ENCODE measurements at places on chromosomes 2 and 18. TPM values are rescaled to one million over a fixed set of nuclear protein-coding genes. Genes with fewer than 3 reads are reported as not detected.

- no peak for DNase-seq
These were observed 25.8 kb upstream of the NRP2 start for GRCh38 chr2:205656461-205656860.

DNA sequence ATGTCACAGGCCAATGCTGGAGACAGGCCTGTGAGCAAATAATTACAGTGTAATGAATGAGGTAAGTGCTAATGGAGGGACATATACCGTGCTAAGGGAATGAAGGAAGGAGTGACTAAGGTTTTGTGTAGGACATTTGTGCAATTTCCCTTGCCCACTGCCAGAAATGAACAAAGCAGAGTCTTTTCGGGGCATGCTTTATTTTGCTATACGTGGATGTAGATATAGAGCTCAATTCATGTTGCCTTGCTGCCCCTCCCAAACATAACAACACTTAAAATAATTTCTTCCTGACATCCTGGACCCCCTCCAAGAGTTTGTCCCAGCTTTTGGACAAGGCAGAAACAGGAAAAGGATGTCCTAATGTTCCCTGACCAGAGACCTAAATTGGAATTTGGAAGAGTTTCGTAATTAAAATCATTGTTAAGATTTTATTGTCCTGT, 23.7 kb upstream of the CD28 start:
- DNase-seq: no peak

DNA sequence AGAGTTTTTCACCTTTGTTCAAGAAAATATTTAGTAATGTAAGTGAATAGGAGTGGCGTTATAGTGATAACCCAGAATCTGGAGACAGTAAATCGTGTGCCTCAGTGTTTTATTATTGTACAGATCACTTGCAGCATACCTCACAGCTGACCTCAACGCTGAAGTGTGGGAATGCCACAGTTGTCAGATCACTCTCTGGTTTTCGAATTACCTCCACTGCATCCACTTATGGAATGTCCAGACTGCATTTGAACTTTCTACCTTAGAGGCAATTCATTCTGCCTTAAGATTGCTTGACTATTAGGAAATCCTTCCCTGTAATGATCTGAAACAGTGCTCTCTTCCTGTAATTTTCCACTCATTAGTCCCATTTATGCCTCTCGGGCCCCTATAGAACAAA, 164.5 kb upstream of the ALPP start:
- no peak for DNase-seq

GRCh38 chr18:65737471-65737955, 13.3 kb upstream of the CDH7 start:
- no peak for DNase-seq

Gene CYRIA
- not detected for polyA plus RNA-seq

- DNase-seq: peak; percentile 41
These were observed 26.4 kb upstream of the CYTIP start for GRCh38 chr2:157470321-157470720.

DNA sequence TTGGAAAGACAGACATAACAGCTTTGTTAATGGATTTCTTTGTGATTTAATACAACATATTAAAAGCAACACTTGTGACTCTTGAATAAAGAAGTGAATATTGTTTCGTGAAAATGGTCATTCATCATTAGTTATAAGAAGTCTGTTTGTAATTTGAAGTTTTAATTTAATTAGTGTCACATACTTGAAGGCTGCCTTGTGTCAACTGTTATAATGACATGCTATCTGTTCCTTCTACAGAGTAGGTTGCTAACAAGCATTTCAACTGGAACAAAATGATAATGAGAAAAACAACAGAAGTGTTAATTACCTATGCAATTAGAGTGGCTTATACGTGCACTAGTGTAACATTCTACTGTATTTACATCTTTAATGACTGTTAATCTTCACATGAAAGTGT, 624.7 kb downstream of the LRP1B start:
- DNase-seq: no peak

GRCh38 chr2:53629501-53629900, 138.1 kb upstream of the CHAC2 start:
- no peak for DNase-seq

Gene DCTN1
- polyA plus RNA-seq: 46.0 TPM

DNA sequence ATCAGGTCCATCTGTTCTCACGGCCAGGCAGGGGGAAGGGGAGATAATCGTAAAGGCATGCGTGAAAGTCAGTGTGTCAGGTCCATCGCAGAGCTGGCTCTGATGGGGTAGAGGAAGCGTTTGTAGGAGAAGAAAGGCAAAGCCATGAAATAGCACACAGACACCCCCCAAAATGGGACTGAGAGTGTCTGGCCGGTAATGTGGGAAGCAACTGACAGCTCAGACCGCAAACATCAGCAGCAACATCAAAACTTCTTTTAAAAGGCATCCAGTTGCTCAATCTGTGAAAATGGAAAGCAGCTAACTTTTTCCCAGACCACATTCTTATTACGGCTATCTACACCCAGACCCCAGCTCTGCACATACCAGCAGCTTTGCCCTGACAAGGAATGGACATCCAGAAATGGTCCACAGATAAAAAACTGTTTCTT, 232.6 kb downstream of the EN1 start:
- no peak for DNase-seq

DNA sequence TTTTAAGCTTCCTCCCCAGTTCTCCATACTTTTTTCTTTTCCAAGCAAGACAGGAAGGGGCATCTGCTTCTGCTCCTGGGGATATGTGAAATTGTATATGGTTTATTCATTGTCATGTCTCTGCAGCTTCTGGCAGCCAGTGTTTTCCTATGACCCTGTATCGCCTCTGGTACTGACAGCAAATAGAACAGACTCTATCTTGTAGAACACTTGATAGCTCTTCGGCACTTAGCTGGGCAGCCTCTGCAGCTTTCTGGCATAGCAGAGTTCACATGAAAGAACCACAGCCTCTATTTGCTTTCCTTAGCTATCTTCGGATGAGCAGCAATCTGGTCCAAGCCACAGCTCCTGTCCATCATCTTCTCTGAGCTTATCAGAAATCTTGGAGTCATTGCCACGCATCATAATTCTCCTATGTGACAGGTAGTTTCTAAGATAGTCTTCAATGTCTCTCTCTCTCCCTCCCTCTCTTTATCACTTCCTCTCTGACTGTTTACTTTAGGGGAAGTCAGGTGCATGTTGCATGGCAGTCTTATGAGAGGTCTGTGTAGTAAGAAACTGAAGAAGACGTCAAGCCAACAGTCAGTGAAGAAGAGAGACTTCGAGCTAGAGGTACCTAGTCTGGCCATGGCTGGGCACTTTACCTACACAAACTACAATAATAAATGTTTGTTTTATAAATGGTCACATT, 627.7 kb upstream of the CDH2 start:
- no peak for DNase-seq

Gene DPP4
- 29.5 TPM for polyA plus RNA-seq

Gene MARCO
- polyA plus RNA-seq: not detected

DNA sequence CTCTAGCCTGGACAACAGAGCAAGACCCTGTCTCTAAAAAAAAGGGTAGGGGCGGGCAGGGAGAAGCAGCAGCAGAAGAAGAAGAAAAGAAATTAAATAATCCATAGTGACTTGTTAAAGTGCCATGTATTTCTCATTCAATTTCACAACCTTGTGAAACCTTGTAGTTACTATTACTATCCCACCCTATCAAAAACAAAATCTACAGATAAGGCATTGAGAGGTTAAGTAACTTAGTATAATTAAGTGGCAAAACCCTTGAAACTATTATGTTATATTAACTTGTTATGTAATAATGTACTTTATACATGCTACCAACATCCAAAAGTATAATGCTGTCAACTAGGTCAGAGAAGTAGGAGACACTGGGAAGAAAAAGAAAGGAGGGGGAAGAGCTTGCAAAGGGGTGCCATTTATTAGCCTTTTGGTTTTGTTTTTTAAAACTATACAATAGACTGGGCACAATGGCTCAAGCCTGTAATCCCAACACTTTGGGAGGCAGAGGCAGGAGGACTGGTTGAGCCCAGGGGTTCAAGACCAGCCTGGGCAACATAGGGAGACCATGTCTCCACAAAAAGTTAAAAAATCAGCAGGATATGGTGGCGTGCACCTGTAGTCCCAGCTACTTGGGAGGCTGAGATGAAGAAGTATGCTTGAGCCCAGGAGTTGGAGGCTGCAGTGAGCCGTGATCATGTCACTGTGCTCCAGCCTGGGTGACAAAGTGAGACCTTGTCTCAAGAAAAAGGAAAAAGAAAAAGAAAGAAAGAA, 11.3 kb downstream of the TLK1 start:
- no peak for DNase-seq
